PC-9 (cell line): ENCODE measurements at places on chromosomes 1 and 21.
A peak's percentile ranks its signal among the peaks of the same experiment; 100 is the strongest.

DNA sequence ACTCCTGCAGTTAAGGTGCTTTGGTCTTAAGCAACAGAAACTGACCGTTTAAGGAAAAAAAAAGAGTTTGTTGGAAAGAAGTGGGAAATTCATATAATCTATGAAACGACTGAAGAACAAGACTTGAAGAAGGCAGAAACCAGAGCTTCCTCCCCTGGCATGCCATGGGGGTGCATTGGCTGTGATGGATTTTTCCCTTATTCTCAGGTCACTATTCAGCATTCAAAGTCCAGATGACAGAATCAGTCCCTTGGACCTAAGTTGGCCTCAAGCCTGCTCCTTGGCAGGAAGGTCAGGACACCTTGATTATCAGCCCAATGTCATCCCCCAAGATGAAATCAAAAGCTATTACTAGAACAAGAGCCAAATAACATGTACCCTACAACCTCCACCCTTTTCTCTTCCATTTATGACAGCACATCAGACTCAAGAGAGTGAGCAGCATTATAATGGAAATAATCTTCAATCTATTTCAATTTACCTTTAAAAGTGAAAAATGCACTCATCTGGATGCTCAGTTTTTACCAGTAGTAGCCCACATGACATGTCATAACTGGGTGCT, 15.8 kb upstream of the TMEM9 start:
- no peak for DNase-seq

GRCh38 chr1:226786550-226786949, 47.5 kb upstream of the ITPKB start:
- no peak for DNase-seq

GRCh38 chr1:118461154-118461553, 276.1 kb upstream of the SPAG17 start:
- no peak for DNase-seq

DNA sequence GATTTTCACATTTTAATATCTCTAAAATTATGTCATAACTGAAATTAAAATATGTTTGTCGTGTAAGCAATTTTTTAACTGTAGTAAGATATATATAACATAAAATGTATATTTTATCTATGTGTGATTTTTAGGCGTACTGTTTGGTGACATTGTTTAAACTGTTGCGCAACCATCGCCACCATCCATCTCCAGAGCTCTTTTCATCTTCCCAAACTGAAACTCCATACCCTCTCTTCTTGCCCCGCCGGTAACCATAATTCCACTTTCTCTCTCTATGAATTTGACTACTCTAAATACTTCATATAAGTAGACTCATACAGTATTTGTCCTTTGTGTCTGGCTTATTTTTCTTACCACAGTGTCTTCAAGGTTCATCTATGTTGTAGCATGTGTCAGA, 66.4 kb downstream of the DDX20 start:
- DNase-seq, result no peak

- DNase-seq, result no peak
Measured at GRCh38 chr1:161083748-161084596, 5.4 kb downstream of the NECTIN4 start.

DNA sequence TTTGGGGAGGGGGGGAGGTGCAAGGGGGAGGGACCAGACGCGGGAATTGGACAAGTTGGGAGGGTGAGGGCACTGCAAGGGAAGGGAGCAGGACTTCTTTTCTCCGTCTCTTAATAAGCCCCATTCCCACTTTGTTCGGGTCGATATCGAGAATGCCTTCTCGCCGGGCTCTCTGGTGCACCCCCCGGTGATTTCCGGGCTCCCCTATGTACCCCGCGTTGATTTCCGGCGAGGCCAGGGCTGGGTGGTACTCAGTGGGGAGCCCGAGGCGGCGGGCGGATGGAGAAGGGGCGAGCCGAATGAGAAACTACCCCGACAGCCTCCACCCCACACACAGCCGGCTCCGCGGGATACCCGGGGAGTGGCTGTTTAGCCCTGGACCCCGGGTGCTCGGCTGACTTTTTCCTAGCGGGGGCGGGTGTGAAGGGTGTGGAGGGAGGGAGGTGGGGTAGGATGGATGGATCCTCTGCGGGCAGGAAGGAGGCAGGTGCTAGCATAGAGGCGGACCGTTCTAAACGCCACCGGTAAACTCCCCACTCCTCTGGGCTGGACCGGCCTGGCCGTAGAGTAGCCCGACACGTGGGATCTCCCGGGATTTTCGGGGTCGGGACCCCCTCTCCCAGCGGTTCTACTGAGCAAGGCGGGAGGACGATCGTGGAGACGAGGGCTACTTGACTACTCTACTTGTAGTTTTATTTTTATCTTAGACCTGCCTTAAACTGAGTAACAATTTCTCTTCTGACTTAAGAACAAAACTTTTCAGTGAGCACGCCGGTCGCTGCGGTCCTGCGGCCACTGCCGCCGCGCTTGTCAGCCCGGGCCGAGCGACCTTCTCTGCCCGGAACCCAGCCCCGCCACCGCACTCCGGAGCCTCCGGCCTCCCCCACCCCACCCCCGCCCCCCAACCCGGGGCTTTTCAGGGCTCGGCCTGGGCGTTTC, 1.0 kb downstream of the RNF220 start:
- DNase-seq, result no peak

DNA sequence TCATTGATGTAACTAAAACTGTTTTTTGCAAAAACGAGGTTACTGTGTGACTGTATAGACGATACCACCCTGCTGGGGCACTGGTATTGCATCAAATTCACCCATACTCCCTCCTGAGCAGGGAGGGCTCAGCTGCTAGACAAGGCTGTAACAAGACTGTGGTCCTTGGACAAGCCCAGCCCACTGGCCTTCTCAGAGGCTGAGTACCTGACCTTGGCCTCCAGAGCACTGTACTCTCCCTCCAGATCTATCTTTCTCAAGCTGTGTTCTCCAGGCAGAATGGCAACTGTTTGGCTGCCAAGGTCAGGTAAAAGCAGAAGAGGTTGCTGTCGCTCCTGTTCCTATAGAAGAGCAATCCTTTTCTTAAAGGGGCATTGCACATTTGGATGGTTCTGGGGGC, 8.5 kb downstream of the OLFML2B start:
- no peak for DNase-seq

DNA sequence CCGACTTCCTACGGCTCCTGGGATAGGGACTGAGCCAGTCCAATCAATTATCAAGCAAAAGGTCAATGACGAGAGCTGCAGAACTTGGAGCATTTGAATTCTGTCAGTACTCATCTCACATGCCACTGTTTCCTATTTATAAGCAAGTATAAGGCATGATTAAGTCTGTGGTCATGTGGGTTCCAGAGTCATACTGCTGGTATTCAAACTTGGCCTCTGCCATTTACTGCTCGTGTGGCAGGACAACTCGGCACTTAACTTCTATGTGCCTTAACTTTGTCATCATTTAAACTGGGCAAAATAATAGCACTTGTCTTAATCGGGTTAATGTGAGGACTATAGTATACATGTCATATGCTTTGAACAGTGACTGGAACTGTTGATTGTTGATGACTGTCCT, 44.9 kb upstream of the TNFSF18 start:
- DNase-seq, result no peak

DNA sequence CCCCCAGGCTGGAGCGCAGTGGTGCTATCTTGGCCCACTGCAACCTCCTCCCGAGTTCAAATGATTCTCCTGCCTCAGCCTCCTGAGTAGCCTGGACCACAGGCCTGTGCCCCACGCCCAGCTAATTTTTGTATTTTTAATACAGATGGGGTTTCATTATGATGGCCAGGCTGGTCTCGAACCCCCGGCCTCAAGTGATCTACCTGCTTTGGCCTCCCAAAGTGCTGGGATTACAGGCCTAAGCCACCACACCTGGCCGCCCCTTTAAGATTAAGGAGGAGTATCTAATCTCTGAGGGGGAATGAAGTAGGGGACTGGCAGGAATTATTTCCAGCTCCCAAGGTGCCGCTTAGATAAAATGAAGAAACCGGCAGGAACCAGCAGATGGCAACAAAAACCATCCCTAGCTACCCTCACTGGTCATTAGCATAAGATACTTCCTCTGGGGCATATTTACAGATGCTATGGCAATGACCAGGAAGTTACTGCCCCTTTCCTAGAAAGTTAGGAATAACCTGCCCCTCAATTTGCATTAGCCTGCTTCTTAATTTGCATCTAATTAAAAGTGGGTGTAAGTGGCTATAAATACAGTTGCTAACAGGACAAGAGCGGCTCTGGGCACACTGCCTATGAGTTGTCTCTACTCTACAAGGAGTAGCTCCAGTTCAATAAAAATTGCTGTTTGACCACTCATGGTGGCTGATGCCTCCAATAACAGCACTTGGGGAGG, 7.1 kb upstream of the NSUN4 start:
- DNase-seq, result peak; percentile 76

DNA sequence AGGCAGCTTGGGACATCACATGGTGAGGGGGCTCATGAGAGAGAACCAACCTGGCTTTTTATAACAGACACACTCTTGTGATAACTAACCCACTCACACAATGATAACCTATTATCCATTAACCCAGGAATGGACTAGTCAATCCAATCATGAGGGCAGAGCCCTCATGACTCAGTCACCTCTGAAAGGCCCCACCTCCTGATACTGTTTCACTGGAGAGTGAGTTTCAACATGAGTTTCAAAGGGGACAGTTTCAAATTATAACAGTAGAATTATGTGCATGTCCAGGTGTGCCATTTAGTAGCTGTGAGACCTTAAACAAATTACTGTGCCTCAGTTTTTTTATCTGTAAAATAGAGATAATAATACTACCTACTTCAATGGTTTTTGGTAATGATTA, 47.6 kb upstream of the PPP2R5A start:
- no peak for DNase-seq

DNA sequence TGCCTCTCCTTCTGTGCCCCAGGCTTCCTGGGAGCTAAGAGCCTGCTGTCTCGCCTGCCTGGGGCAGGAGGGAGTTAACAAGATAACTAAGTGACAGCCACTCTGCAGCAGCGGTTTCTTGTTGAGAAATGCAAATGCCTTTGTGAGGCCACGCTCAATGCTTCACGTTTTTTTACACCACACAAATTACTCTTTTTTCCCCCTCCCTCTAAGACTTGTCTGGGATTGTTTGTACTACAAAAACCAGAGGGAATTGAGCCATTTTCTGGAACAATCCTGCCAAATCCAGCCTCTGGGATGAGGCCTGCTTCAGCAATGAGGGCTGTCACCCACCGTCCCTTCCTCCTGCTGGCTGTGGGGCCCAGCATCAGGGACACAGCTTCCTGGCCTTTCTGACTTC, 119.6 kb downstream of the ACTL8 start:
- no peak for DNase-seq

DNA sequence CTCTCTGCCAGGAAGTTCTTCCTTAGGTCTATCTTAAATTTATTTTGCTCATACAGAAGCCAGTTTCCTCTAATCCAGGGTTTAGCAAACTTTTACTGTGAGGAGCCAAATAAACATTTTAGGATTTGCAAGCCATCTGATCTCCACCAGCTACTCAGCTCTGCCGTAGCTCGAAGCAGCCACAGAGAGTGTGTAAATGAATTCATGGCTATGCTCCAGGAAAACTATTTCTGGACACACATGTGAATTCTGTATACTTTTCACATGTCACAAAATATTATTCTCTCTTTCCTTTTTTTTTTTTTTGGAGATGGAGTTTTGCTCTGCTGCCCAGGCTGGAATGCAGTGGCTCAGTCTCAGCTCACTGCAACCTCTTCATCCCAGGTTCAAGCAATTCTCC, 13.4 kb upstream of the AGTRAP start:
- no peak for DNase-seq
